Nucleus accumbens (tissue), 56 donors: ENCODE measurements at places on chromosomes 13 and 19.

GRCh38 chr13:30800107-30800506, 64.8 kb downstream of the ALOX5AP start:
- no peak for DNase-seq

DNA sequence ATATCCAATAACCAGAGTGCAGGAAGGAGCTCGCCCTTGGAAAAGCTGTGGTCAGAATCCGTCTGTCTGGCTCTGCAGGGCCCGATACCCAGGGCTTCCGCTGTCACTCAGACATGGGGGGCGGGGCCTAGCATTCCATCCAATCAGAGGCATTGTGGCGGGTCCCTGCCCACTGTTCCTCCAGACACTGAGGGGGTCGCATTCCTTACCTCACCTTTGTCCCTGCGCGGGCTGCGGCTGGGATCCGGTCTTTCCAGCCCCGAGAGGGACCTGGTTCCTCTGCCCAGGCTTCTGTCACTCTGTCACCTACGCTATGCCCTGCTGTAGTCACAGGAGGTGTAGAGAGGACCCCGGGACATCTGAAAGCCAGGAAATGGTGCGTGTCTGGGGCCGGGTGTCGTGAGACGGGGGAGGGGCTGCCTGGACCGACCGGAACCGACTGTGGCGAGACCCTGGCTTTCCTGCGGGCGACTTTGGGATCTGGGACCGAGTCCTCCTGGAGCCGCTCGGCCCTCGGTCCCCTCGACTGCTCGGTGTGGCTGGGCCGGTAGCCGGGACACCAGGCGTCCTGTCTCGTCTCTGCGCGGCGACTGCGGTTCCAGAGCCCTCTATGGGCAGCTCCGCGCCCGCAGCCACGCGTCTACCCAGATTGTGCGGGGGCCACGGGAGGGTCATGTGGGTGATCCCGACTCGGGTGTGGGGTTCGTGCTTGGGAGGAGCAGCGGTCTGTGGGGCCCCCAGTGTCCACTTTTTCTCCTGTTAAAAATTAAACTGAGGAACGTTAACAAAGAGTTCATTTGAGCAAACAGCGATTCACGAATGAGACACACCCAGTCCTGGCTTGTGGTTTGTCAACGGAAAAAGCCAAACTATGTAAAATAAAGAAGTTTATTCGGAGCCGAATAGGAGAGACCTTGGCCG, at the start of gene ZNF69:
Gene ZNF69, plus strand, starts transcription at position 172 of the 921 bp plus-strand sequence. Its CDS starts 142 bp downstream, at position 314.
- peak; percentile 61 for DNase-seq

DNA sequence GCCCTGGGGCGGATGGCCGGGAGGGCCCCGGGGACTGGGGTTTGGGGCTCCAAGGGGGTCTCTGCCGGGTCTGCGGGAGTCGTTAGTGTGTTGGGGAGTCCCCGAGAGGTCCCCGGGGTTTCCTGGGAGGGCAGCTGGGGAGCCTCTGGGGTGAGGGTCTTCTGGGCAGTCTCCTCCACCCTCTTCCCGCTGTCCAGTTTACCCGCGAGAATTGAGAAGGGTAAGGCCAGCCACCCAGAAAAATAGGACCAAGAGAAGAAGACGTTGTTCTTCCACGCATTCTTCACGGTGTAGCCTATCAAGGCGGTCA, 1.0 kb upstream of the ETFB start:
- DNase-seq, result no peak

DNA sequence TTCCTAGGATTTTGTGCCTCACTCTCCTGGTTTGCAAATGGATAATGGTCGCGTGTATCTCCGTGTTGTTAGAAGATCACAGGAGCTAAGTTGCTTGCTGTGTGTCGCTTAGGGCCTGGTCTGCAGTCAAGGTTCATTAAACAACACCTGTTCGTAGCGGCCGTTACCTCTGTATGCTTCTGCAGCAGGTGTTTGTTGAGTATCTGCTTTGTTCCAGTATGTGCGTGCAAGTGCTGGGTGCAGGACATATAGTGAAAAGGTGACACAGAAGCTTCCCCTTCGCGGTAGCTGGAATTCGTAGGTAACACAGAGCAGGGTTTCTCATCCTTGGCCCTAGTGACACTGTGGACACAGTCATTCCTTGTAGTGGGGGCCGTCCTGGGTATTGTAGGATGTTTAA, 5.4 kb downstream of the MED25 start:
- no peak for DNase-seq

- DNase-seq, result no peak
These were observed 13.7 kb upstream of the IZUMO2 start for GRCh38 chr19:50176775-50177174.

DNA sequence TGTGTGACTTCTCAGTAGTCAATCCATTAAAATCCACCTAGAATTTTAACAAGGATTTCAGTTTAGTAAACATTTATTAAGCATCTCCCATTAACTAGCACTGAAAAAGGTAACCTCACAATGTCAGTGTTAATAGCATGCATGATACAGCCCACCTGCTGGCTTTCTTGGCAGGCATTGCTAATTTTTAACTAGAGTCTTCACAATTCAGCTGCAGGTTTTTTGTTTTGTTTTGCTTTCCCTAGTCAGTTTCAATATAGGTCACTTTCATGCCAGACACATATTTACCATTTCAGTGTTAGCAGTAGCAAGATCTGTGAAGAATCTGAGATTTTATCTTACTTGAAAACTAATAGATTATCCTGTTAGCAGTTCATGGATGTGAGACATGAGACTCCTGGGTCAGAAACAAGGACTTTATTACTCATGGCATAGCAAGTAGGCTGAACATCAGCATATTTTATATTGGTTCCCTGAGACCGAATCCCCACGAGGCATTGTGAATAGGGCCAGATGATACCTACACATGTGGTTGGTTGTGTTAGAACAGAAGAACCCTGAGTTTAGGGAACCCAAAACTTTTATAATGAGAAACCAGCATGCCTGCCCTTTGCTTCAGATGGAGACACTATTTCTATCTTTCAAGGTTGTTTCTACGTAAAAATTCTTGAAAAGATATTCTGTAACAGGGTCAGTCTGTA, 198.0 kb upstream of the HTR2A start:
- no peak for DNase-seq

DNA sequence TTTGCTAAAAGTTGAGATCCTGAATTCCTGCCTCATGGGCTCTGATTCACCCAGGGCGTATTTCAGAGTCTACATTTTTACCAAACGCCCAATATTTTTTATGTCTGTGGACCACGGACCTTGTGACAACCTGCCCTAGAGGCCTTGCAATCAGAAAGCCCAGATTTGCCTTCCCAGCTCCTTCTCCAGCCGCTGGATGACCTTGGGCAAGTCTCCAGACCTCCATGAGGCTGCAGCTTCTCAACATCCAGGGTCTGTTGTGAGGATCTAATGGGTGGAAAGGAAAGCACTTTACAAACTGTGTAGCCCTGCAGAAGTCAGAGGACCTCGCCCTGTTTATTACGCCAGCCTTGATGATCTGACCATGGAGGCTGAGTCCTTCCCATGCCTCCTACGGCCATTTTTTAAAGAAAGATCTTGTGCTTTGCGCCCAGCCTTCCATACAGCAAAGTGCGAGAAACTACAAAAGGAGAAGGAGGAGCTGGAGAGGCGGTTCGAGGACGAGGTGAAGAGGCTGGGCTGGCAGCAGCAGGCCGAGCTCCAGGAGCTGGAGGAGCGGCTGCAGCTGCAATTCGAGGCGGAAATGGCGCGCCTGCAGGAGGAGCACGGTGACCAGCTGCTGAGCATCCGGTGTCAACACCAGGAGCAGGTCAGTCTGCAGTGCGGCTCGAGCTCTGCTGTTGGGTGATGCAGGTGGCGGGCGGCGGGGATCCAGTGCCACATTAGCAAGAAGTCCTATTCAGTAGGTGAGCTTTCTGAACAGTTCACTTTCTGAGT, 115.6 kb downstream of the SLC7A1 start:
- no peak for DNase-seq

GRCh38 chr13:99374994-99375737, 68.0 kb upstream of the GPR183 start:
- no peak for DNase-seq
